Activated CD8-positive, alpha-beta memory T cell treated with anti-CD3 and anti-CD28 coated beads, Interleukin-2, amount 10 ng/mL, durations not matched to agents 7 days and 5 days (primary cell): ENCODE measurements at places on chromosomes 4 and X. TPM values are rescaled to one million over a fixed set of nuclear protein-coding genes. Genes with fewer than 3 reads are reported as not detected.

CXCL8 gene
- 0.80 TPM for total RNA-seq

SPIN4 gene
- total RNA-seq: 13.2 TPM

CT45A1 gene
- total RNA-seq: not detected

KCNIP4 gene
- not detected for total RNA-seq

TLL1 gene
- total RNA-seq: not detected

TMEM144 gene
- total RNA-seq: not detected

BRS3 gene
- not detected for total RNA-seq

GLRA3 gene
- total RNA-seq: not detected
